ENCODE measurements at places on chromosomes 3 and 15. TPM values are rescaled to one million over a fixed set of nuclear protein-coding genes. Genes with fewer than 3 reads are reported as not detected.

DNA sequence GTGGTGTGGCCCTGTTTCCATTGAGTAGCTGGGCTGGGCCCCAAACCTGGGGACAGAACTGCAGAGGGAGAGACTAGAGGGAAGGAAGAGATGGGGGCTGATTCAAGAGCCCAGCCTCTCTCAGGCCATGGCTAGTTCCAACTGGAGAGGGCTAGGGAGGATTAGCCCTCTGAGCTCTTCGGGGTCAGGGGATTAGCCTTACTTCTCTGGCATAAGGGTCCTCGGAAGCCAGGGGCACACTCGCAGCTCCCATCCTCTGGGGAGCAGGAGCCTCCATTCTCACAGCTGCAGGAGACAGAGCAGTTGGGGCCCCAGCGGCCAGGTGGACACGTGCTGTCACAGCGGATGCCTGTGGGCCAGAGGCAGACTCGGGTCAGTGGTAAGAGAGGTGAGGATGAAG, 53.3 kb downstream of the RAB11A start:
- DNase-seq = no peak

DNA sequence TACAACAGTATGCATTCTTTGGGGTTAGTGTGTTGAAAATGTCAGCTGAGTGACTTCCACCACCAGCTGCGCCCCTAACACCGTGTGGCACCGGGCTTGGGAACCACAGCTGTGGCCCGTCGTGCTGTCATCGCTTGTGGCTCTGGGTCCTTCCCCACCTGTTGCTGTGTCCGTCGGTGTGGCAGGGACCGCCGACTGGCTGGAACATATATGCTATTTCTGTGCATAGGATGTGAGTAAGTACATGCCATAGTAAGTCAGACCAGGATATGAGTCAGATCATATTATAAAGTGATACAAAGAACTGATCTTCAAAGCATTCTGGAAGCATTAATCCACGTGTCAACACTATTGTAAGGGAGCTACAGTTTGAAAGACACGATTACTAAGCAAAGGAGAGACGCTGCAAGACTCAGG, 31.9 kb downstream of the EHD4 start:
- DNase-seq = peak; percentile 79

- DNase-seq = peak; percentile 71
Observed at GRCh38 chr3:178084938-178085816, 451.1 kb upstream of the KCNMB2 start.

GRCh38 chr3:111610612-111611054, 15.5 kb upstream of the ZBED2 start:
- peak; percentile 69 for DNase-seq

GRCh38 chr3:65398953-65399352, 639.8 kb downstream of the MAGI1 start:
- DNase-seq = no peak

TTLL13 gene
- total RNA-seq = 0.15 TPM

STRIT1 gene
- not detected for total RNA-seq
